ENCODE measurements at places on chromosomes 13 and 19. TPM values are rescaled to one million over a fixed set of nuclear protein-coding genes. Genes with fewer than 3 reads are reported as not detected.

DNA sequence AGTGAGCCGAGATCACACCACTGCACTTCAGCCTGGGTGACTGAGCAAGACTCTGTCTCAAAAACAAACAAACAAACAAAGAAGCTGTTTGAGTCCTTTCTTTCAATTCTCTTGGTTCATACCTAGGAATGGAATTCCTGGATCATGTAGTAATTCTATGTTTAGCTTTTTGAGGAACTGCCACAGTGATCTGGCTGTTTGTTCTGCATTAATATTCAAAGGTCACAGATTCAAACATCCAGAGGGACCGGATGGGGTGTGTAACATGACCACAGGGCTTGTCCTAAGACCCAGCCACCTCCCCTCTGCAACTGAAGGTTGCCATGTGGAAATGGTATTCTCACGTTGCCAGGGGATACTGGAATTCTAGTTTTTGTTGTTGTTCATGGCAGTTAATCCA lies 10.2 kb downstream of the COLGALT1 start:
- no peak for DNase-seq

DNA sequence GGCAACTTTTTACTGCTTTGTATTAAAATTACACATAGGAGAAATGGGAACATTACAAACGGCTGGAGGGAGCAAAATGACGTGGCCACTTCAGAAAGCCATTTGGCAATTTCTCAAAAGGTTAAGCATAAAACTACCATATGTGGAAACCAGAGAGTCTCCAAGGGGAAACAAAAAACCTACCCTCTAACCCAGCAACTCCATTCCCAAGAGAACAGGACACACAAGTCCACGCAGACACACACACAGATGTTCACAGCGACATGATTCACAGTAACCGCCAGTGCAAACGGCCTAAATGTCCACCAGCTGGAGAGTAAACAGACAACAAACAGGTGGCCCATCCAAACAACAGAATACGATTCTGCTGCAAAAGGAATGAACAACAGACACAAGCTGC lies 37.2 kb downstream of the STK24 start:
- no peak for DNase-seq

DNA sequence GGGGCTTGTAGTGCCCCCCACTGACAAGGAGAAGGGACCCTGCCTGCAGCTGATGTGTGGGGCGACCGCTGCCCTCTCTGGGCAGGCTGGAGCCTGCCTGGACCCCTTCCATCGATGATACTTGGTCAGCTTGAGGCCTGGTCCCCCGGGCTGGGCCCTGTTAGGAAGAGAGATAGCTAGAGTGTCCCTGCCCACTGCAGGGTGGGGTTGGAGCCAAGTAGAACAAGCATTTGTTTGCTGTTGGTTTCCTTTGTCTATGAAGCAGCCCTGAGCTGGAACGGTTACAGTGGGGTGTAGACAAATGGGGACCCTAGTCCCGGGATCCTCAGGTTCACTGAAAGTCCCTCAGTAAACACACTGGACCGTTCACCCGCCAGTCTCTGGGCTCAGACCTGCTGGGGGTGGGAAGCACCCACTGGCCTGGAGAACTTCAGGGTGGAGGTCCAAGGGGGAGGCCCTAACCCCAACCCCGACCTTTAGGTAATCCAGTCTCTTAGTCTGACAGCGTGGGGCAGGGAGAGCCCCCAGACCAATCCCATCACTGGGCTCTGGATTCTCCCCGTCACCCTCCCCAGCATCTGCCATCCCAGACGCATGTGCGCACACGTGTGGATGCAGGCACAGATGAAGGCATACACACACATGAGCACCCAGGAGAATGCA lies 204.8 kb upstream of the ZNF536 start:
- no peak for DNase-seq

Gene HAUS5
- 3.3 TPM for total RNA-seq

DNA sequence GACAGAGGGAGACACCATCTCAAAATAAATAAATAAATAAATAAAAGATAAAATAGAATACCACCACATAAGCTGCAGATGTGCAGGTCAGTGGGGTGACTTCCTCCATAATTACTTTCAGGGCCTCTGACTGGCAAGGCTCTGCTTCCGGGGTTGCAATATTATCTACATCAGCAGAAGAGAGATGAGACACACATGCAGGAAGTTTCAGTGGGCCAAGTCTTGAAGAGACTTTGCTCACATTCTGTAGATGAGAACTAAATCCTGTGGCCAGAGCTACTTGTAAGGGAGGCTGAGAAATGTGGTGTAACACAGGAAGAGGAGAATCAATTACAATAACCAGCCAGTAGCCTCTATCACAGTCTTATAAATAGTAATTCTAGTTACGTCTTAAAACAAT lies 89.9 kb upstream of the MAB21L1 start:
- no peak for DNase-seq

DNA sequence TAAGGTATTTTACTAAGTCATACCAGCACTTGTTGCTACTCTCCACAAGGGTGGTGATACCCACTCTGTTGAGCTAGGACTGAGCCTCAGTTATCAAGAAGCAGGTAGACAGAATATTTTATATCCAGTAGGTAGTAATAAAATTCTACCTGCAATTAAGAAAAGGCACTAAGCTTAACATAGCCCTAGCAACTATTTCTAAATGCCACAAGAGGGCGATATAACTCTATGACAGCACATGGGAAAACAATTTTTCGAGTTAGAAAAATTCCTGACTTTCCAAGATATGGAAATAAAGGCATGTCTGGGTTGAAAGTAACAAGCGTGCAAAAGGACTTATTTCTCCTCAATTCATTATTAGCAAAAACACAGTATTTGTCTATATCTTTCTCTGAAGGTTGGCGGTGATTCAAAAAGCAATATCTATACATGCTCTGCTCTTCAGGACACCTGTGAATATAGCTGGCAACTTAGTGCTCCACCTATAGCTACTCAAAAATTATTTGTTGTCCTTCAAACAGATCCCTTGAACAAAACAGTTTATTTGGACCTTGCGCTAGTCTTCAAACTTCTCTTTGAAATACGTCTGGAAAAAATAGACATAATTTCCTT lies 14.7 kb downstream of the CCDC169 start:
- no peak for DNase-seq

GRCh38 chr19:38908911-38909310 lies 3.1 kb downstream of the CCER2 start:
- no peak for DNase-seq

DNA sequence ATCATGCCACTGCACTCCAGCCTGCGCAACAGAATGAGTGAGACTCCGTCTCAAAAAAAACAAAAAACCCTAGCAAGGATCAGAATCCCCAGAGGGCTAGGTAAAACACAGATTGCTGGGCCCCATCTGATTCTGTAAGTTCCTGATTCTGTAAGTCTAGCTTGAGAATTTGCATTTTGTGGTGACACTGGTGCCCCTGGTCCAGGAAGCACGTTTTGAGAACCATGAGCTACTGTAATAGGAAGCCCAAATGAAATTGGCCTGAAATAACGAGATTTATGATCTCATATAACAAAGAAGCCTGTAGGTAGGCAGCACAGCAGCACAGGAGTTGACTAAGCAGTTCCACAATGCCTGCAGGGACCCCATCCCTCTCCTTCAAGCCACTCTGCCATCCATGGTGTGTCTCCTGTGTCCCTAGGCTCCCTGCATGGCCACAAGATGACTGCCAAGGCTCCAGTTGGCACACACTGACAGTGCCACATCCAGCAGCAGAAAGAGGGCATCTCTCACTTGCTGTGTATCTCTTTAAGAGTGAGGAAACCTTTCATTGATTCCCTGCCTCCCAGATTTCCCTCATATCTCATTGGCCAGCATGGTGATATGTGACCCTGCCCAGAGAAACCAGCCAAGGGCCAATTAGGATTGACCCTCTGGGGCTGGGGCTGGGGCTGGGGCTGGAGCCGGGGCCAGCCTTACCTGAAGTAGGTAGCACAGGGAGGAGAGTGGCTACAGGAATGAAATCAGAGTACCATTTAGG lies 21.7 kb downstream of the SIPA1L3 start:
- DNase-seq: no peak

- peak; percentile 52 for DNase-seq
Measured at GRCh38 chr19:16628984-16629691, 1.1 kb upstream of the MED26 start.

GRCh38 chr19:9189535-9189934 lies 10.8 kb downstream of the OR7D2 start:
- DNase-seq: no peak

DNA sequence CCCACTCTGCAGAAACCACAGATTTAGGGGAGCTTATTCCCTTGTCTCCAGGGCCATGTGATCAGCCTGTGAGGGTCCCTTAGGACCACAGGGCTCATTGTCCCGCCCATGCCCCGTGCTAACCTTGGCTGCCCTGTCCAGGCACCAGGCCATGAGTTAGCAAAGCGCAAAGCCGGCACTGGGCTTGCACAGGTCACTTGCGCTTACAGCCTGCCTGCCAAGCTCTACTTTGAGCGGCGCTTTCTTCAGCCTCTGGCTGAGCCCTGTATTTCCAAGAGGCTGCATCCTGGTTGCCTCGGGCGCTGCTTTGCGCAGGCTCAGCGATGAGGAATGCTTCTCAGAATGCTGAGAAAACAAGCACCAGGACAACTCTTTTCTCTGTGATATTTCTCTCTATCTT lies 188.0 kb downstream of the TDRD3 start:
- DNase-seq: no peak

GRCh38 chr13:99902657-99903056 lies 68.9 kb downstream of the ZIC5 start:
- DNase-seq: no peak

DNA sequence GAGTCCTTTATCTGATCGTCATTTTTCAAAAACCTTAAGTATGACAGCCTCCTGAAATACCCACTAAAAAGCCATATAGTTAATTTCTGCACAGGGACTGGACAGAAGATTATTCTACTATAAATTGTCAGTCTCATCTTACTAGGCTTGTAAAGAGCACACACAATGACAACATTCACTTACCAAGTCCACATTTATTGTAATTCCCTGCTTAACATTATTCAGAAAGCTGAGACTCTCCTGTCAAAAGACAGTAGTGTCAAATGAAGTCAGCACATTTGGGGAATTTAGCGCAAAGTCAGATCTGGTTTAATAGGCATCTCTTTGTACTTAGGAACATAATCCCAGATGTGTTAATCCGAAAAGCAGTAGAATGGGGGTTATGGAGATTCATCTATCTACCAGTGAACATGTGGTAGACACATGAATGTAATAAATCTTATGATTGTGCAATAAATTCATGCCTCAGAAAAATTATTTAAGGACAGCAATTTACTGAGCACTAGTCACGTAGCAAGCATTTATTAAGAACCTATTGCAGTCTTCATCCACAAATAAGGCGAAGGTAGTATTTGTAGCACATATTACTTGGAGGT lies 224.6 kb upstream of the GPC6 start:
- no peak for DNase-seq

Gene ANKLE1
- total RNA-seq: 0.13 TPM

GRCh38 chr19:50496189-50497021 lies 14.6 kb downstream of the JOSD2 start:
- peak; percentile 79 for DNase-seq

Gene GNA15
- total RNA-seq: 2.8 TPM

GRCh38 chr13:101140936-101141335 lies 275.4 kb downstream of the NALCN start:
- no peak for DNase-seq

Gene OR10H1
- not detected for total RNA-seq

GRCh38 chr13:40206241-40207000 lies 460.0 kb downstream of the FOXO1 start:
- no peak for DNase-seq

DNA sequence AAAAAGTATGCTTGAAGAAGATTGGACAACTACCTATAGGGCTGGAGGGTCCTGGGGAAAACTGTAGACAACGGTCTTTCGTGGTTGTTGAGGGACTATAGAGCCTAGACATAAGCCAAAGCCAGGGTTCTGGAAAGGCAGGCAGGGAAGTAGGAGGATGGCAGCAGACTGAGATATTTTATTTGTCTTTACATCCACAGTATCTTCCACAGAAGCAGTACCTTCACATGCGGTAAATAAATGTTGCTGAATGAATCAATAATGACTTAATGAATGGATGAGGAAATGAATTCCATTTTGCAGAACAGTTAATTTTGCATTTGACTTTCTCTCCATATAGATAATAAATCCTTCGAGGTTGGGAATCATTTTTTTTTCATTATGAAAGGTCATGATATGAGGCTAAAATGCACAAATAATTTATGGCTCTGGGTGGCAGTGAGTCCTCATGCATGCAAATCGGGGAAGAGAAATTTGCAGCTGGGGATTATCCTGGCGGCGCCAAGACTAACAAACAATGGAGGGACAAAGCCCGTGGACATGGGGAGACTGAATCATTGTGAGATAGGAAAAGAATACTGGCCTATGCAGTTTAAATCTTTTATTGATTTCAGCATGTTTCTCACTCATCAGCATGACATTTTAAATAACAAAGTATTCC lies 102.0 kb downstream of the ERCC5 start:
- DNase-seq: no peak

GRCh38 chr19:5953680-5954213 lies 24.2 kb downstream of the RANBP3 start:
- DNase-seq: no peak

GRCh38 chr19:8638078-8638619 lies 7.7 kb downstream of the NFILZ start:
- peak; percentile 61 for DNase-seq

DNA sequence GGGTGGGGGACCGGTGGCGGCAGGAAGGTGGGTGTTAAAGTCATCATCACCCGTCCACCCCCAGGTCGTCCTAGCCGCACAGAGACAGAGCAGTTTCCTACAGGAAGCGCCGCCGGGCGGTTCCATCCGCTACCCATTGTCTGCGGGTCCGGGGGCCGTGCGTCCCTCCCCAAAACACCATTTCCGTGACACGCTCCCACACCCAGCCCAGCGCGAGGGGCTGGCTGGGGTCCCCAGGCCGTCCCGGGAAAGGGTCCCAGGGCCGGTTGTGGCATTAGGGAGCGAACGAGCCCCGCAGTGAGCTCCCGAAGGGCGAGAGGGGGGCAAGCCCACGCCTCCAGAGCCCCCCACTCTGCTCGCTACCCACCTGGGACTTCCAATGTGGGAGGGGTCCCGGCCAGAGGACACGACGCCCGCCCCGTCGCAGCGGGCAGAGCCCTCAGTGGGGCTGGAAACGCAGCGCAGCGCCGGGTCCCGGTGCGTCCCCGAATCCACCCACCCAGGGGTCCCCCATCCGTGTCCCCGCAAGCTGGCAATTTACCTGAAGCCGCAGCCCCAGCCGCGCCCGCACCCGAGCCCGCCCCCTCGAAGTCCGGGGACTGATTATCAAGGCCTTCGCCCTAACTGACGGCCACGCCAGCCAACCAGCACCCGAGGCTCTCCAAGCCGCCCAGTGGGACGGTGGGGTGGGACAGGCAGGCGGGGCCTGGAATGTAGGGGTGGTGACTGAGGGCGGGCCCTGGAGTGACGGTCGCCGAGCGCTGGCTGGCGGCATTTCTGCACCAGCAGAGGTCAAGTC lies at the start of gene KANK3:
Gene KANK3 (minus strand): TSS at position 579 of the 799 bp plus-strand sequence. CDS start 5,434 bp downstream, outside the sequence.
- peak; percentile 99 for DNase-seq

DNA sequence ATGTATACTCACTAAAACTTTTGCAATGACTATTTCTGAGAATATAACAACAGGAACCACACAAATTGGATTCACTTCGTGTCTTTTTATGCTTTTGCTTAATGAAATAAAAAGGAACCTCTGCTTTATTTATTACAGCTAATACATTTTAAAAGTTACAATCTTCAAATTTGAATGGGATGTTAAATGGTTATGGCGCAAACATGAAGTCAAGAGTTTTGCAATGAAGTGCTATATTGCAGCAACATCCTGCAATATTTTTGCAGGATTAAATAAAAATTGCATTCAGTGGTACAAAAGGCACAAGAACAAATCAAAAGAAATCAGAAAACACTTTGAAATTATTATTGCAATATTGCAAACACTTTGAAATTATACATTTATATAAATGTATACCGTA lies 1519.0 kb upstream of the MIR17HG start:
- no peak for DNase-seq

Gene CLIP3
- total RNA-seq: 4.1 TPM
